ENCODE measurements at places on chromosomes 12 and 14.

DNA sequence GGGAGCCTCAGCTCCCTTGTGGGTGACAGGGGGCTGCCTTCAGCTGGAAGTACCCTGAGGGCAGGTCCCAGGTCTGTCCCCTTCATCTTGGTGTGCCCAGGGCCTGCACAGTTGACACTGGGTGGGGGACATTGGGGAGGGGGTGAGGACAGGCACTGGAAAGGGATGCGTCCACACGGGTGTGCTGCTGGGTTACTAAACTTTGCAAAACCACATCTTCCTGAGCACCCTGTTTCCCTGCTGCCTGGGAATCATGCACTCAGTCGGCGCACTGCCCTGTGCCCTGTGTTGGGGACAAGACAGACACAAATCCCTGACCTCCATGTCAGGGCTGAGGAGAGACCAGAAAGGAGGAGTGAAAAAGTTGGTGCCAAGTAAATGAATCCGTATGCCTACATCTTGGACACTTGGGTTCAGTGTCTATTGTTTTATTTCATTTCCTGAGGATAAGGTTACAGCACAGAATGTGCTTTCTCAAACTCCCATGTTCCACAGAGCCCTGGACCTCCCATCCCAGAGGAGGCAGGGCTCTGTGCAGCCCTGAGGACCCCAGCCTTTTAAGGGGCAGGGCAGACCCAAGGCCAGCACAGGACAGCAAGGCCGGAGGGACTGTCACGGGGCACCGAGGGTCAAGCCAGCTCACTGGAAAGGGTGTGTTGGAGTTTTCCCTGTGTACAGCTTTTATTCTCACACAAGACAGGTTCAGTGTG lies 2.9 kb upstream of the SLC25A29 start:
- no peak for DNase-seq

GRCh38 chr12:86283620-86284019 lies 27.4 kb upstream of the MGAT4C start:
- DNase-seq, result no peak

GRCh38 chr12:29564925-29565324 lies 67.4 kb upstream of the OVCH1 start:
- DNase-seq, result no peak

DNA sequence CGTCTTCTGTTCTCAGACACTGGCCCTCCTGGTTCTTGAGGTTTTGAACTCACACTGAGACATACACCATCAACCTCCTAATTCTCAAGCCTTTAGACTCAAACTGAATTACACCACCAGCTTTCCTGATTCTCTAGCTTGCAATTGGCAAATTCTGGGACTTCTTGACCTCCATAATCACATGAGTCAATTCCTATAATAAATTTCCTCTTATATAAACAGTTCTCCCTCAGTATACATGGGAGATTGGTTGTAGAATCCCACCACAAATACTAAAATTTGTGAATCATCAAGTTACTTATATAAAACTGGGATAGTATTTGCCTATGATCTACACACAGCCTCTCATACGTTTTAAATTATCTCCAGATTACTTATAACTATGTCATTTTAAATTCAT lies 162.2 kb downstream of the DIO2 start:
- no peak for DNase-seq

DNA sequence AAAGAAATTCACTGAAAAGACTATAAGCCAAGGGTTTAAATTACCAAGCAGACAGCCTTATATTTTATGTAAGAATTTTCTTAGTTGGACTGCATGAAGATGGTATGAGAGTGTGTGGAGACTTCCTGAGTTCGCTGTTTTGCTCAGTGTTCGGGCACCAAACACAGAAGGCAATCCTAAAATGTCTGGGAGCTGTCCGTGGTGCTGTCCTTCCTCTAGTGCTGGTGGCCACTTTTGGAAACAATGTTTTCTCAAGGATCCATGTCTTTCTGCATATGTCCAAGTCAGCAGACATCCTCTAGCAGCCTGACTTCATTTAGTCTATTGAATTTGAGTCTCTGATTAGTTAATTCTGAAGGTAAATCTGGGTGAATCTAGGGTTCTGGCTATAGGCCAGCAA lies 135.8 kb downstream of the SLC8A3 start:
- DNase-seq, result no peak

- DNase-seq, result no peak
Observed at GRCh38 chr14:104331871-104332605, 193.7 kb downstream of the KIF26A start.

DNA sequence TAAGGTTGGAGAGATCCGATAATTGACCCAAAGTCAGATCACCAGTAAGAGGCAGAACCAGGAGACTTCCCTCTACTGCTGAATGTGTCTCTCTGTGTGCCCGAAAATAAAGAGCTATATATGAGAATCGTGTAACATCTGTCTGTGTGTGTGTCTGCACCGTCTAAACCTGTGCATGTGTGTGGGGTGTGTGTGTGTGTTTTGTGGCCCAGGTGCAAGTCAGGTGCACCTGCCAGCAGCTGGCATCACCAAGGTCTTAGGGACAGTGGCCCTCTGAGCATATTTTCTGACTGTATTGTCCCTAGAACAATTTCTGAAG lies 24.7 kb upstream of the KRT78 start:
- DNase-seq, result no peak

All from T follicular helper cell (primary cell).